ENCODE measurements at places on chromosomes 4 and X.

GRCh38 chr4:41257906-41258305 lies 1.2 kb downstream of the UCHL1 start:
- DNase-seq: no peak

- DNase-seq: no peak
Observed at GRCh38 chr4:181745933-181746625, 497.1 kb upstream of the TENM3 start.

GRCh38 chr4:188198982-188199792 lies 59.9 kb downstream of the TRIML1 start:
- DNase-seq: no peak

DNA sequence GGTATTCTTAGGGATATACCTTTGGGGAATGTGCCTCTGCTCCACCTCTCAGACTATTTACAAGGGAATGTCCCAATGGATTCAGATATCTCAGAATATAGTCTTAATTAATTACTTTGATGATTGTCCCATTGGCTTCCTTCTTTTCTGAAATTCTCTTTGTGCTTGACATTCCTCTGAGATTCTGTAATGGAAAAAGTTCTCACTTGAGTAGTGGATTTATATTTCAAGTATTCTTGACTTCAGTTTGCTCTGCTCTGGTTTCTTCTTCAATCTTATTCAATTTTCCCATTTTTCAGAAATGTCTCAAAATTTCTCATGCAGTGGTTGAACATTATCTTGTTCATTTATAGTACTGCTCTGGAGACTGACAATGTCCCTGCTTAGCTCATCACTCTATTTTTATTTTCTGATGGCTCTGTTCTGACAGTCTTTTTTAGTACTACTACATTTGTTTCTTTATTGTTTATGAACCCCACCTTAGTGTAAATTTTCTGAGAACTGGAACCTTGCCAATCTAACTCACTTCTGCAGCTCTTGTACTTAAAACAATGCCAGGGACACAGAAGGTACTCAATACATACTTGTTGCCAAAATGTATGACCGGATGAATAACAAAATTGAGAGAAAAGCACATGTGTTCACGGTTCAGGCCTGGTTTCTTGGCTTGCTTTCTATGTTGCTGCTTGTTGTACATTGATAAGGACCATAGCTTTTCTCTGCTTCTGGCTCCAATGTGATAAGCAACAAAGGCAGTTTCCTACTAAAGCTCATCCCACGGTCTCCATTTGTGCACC lies 471.7 kb downstream of the GASK1B start:
- no peak for DNase-seq

DNA sequence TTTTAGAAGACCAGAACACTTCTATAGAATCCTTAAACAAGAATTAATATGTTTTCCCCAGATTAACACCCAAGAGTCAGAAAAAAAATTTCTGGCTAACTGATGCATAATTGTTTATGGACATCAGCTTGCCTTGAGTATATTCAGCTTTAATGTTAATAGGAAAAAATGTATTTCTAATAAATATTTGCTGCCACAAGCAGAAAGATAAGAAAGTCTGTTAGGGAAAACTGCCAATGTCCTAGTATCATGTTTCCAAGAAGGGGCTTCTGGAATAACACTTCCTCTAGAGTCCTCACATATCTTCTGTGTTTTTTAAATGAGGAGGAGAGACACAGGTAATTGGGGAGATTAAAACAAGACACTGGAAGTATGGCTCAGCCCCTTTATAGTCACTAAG lies 202.1 kb upstream of the TET2 start:
- no peak for DNase-seq

DNA sequence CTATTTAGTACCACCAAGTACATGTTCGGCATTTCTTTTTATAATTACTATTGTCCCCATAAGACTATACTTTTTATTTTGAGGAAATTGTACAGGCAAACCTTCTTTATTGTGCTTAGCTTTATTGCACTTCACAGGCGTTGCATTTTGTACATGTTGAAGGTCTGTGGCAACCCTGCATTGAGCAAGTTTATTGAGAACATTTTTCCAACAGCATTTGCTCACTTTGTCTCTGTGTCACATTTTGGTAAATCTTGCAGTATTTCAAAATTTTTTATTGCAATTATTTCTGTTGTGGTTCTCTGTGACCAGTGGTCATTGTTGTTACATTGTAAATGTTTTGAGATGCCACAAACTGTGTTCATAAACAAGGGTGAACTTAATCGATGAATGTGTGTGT lies 10.8 kb upstream of the CXCL5 start:
- DNase-seq: no peak

GRCh38 chrX:13473442-13474163 lies 95.8 kb upstream of the EGFL6 start:
- DNase-seq: no peak

DNA sequence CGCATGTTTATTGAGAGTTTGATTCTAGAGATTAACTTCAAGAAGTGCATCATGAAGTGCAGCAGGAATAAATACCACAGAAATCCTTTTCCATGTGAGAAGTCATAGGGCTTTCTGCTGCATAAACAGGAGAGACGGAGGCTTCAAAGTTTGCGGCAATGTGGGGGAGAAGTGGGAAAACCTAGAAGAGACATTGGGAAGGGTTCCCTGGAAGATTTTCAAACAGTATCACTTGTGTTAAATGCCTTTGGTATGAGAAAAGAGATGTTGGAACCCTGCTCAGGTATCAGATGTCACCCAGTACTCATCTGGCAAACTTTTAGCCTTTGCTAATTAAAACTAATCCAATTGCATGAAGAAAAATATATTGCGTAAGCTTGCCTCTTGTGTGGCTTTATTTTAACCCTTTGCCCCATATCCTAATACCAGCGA lies 15.4 kb downstream of the NHS start:
- no peak for DNase-seq

DNA sequence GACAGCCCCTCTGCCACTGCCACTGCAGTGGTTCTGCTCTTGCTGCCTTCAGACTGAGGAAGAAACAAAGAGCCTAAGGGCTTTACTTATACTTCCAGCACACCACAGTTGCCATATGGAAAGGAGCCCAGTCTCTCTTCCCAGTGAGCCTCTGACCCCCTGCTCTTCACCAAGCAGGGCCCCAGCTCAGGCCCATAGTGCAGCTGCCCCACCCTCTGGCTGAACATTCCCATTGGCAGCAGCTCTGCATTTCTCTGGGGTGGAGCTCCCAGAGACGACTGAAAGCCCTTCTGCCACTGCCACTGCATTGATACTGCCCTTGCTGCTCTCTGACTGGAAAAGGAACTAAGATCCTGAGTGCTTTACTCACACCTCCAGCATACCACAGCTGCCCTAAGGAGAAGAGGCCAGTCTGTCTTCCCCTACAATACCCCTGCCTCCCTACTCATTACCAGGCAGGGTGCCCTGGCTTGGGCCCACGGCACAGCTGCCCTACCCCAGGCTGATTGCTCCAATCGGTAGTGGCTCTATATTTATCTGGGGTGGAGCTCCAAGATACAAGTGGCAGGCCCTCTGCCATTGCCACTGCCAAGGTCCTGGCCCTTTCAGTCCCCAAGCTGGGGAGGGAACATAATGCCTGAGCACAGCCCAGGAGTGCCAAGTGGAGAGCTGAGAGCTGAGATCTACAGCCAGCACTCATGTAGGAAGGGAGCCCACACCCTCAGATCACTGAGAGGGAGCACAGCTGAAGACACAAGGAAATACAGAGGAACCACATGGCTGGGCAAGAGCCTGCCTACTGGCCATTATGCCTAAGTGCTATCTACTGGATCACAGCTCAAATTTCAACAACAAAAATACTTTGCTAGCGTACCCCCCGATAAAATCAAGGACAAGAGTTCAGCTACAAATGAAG lies 36.0 kb downstream of the AWAT2 start:
- DNase-seq: no peak

GRCh38 chr4:3688018-3688998 lies 77.9 kb upstream of the ADRA2C start:
- no peak for DNase-seq

- no peak for DNase-seq
Observed at GRCh38 chrX:31209005-31209628, 137.3 kb upstream of the FTHL17 start.

DNA sequence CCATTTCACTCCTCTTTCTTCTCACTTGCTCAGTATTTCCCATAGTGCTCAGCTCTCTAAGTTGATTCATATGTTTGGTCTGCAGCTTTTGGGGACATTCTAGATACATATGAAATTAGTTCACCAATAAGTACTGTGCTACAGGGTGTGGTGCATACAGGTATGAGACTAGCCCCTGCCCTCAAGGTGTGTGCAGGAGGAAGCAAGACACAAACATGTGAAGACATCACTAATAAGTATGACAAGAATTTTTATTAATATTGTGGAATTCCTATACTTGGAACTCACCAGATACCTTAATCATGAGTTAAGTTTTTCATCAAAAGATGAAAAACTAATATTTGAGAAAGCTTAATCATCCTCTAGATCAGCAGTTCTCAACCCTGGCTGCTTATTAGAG lies 505.2 kb downstream of the ZNF674 start:
- DNase-seq: no peak

GRCh38 chrX:144219035-144219434 lies 335.2 kb downstream of the UBE2NL start:
- no peak for DNase-seq

GRCh38 chr4:1511441-1512041 lies 105.3 kb upstream of the NKX1-1 start:
- DNase-seq: no peak

GRCh38 chr4:143641361-143641760 lies 59.1 kb downstream of the FREM3 start:
- DNase-seq: no peak

- no peak for DNase-seq
Observed at GRCh38 chrX:135520022-135520552, 373 bp upstream of the INTS6L start.

GRCh38 chr4:153499005-153499404 lies 32.8 kb downstream of the TMEM131L start:
- no peak for DNase-seq

GRCh38 chrX:29531336-29531735 lies 684.0 kb upstream of the MAGEB2 start:
- DNase-seq: no peak

DNA sequence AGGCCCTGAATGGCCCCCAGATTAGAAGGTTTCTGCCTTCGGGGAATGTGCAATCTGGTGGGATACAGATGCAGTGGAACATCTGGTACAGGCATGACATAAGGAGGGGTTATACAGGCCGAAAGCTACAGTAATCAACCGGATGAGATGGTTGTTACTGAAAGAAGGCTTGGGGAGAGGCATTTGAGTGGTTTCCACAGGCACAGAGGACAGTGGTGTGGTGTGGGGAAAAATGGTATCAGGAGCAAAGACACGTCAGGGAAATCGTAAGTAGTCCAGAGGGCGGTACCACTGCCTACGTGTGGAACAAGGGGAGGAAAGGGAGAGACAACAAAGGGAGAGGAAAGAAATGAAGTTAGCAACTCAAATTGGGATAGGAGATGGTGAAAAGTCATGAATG lies 3.0 kb downstream of the PDLIM3 start:
- DNase-seq: no peak

- DNase-seq: no peak
Observed at GRCh38 chr4:178306565-178306964, 864.3 kb upstream of the AGA start.

- no peak for DNase-seq
Observed at GRCh38 chr4:22932326-22932725, 239.6 kb downstream of the GBA3 start.

- DNase-seq: no peak
Observed at GRCh38 chrX:56738670-56739069, 9.6 kb downstream of the NBDY start.

DNA sequence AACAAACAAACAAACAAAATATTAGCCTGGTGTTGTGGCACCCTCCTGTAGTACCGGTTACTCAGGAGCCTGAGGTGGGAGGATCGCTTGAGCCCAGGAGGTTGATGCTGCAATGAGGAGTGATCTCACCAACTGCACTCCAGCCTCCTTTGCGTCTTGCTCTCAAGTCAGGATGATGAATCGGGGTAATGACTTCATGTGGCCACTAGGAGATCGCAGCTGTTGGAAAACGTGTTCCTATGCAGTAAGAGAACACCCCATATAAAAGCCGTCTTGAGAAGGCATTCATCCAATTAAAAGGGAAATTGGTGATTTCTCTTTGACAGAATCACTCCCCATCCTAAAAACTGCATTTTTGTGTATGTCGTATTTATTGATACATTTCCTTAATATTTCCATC lies 6.9 kb downstream of the CCNB3 start:
- DNase-seq: no peak

GRCh38 chrX:16162391-16162790 lies 4.9 kb upstream of the MAGEB17 start:
- no peak for DNase-seq

- DNase-seq: no peak
Observed at GRCh38 chr4:2047781-2048581, 11.1 kb upstream of the NAT8L start.

GRCh38 chrX:646228-646495 lies 15.6 kb downstream of the SHOX start:
- no peak for DNase-seq

GRCh38 chr4:87108142-87108546 lies 112.3 kb downstream of the KLHL8 start:
- no peak for DNase-seq

- DNase-seq: no peak
Observed at GRCh38 chr4:55578341-55579010, 13.6 kb downstream of the PDCL2 start.

DNA sequence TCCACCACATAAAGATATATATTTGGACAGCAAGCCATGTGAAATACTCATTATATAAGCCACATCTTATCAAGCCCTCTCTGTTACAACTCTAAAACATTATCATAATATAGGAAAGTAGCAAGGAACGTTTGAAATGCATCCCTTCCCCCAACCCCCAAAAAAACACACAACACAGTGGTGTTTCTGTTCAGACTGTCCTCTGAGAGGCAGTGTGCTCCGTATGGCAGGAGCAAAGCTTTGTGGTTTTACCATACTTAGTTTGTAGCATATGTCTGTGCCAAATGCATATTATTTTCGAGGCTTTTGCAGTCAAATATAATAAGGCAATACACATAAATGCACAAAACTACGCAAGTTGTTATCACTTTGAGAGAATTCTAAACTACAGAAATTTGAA lies 194.2 kb downstream of the RAPGEF2 start:
- DNase-seq: no peak

- DNase-seq: no peak
Observed at GRCh38 chr4:82780170-82780751, 18.3 kb downstream of the SCD5 start.

DNA sequence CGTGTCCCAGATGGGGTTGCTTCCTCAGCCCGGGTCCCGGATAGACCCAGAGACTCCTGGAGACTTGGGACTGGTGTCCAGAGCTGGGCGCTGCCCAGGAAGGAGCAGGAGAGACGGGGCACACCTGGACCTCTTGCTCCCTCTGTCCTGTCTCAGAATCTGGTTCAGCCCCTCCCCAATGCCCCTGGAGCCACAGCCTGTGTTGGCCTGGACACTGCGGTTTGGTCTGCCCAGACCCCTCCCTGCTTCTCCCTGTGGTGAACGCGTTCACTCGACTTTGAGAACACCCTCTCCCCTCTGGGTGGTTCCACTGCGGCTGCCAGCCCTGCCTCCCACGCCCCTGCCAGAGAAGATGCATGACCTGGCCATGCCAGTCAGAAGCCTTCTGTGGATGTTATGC lies 111.1 kb downstream of the HMX1 start:
- DNase-seq: no peak

GRCh38 chr4:156638925-156639605 lies 332.5 kb downstream of the PDGFC start:
- no peak for DNase-seq
